Small intestine (tissue), 16 donors: ENCODE measurements at places on chromosomes 12 and 14. TPM values are rescaled to one million over a fixed set of nuclear protein-coding genes. Genes with fewer than 3 reads are reported as not detected.
A peak's percentile ranks its signal among the peaks of the same experiment; 100 is the strongest.

TAPBPL gene
- polyA plus RNA-seq: 31.5 TPM

PIANP gene
- polyA plus RNA-seq: 3.4 TPM

ETFRF1 gene
- polyA plus RNA-seq: 32.2 TPM

EP400 gene
- polyA plus RNA-seq: 28.9 TPM

ESR2 gene
- polyA plus RNA-seq: 0.19 TPM

- no peak for DNase-seq
These were observed 6.8 kb upstream of the ACRBP start for GRCh38 chr12:6653987-6654386.

GRCh38 chr12:132197581-132198354 is 53.5 kb downstream of the NOC4L start:
- no peak for DNase-seq

DNA sequence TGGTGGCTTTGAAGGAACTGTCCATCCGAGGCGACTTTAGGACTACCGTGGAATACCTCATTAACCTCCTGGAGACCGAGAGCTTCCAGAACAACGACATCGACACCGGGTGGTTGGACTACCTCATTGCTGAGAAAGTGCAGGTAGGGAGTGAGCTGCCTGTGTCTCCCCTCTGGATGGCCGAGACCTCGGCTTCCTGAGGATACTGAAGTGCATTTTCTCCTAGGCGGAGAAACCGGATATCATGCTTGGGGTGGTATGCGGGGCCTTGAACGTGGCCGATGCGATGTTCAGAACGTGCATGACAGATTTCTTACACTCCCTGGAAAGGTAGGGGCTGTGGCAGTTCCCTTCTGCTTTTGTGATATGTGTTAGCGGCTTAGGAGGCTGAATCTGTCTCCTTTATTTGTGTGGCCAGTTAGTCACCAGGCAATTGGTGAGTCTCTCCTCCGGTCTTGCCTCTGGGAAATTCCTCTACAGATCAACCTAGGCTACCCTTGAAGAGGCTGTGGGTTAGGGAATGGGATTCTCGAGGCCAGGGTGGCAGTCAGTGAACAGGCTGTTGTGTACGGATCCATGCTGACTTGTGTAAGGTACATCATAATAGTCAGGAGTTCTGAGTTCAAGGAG is 75.3 kb downstream of the ACACB start:
- no peak for DNase-seq

GRCh38 chr12:66453844-66454243 is 151.6 kb downstream of the HELB start:
- DNase-seq: no peak

GRCh38 chr12:113369391-113369985 is 11.1 kb downstream of the PLBD2 start:
- no peak for DNase-seq

- DNase-seq: no peak
These were observed 6.5 kb downstream of the TMEM119 start for GRCh38 chr12:108591267-108591980.

- DNase-seq: peak; percentile 79
These were observed 46.7 kb downstream of the GXYLT1 start for GRCh38 chr12:42097971-42098370.

- DNase-seq: no peak
These were observed 14.9 kb upstream of the TAC3 start for GRCh38 chr12:57031138-57031725.

DNA sequence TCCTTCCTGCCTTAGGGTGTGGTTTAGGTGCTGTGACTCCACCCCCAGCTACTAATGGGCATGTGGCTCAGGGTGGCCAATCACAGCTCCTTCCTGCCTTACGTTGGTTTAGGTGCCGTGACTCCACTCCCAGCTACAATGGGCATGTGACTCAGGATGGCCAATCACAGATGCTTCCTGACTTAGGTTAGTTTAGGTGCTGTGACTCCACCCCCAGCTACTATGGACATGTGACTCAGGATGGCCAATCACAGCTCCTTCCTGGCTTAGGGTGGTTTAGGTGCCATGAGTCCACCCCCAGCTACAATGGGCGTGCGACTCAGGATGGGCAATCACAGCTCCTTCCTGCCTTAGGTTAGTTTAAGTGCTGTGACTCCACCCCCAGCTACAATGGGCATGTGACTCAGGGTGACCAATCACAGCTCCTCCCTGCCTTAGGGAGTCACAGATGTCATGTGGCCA is 163.9 kb downstream of the TBX5 start:
- no peak for DNase-seq

DNA sequence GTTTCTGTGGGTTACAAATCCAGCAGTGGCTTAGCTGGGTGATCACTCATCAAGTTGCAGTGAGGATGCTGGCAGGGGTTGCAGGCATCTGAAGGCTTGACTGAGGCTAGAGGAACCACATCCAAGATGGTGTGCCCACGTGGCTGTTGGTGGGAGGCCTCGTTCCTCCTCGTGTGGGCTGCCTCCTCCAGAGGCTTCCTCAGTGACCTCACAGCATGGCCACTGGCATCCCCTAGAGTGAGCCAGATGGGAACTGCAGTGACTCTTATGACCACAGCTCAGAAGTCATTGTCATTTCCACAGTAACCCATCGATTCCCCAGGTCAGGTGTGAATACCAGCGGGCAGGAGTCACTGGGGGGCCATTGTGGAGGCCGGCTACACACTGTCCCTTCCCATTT is 17.8 kb downstream of the AACS start:
- DNase-seq: no peak

DNA sequence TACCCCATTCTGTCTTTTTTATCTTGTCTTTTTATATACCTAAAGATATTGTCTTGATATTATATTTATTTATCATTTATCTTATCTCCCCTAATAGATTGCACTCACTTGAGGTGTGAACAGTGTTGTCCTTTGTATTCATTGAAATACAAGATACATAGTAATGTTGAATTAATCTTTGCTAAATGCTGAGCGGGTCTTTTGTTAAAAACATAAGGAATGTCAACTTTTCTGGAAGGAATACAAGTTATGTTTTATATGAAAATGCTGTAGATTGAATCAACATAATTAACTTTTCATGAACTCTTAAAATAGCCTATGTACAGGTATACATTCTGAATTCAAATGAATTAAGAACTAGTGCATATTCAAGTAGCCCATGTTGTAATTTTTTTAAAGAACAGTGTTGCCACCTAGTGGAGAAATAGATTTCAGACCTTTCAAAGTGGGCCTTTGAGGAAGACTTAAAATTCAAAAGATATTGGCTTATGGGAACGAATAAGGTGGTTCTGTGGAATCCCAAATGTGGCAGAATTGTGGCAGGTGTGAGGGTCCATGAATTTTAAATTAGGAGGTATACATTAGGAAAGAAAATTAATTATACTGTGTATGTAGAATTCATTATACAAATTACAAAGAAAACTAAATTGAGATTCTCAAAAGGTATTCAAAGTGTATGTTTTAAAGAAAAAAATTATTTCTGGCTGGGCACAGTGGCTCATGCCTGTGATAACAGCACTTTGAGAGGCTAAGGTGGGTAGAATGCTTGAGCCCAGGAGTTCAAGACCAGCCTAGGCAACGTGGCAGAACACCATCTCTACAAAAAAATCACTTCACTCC is 19.1 kb downstream of the BBOF1 start:
- DNase-seq: peak; percentile 70

DNA sequence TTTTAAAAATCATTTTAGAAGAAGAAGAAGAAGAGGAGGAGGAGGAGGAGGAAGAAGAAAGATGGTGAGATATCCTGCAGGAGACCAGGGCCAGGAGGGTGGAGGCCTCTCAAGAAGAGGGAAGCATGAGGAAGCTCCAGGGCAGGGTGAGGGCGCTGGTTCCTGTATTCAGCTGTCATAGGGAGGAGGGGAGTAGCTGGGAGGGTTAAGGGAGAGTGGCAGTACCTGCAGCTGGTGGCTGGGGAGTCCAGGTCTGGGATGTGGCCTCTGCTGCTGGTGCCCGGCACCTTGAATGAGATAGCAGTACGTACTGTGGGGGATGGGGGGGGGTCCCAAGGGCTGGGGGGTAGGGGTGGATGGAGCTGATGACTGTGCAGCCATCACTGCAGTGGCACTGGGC is 9.8 kb downstream of the RBP5 start:
- DNase-seq: no peak
